MM.1S (cell line): ENCODE measurements at places on chromosomes 2 and 18.

DNA sequence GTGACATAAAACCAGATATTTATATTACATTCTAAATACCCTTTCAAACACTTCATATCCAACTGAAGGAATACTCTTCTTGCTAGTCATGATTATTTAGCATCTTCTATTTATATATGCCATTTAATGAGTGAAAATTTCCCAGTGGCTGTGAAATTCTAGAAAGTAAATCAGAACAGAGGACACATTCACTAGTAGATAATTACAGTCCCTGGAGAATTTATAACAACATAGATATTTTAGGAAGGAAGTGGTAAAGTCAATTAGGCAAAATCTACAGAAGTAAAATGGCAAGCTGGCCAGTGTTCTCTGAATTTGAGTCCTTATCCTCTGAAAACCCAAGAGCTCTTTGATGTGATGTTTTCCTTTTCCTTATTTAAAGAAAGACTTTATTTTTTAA lies 121.8 kb downstream of the PMAIP1 start:
- DNase-seq = no peak

- DNase-seq = no peak
Measured at GRCh38 chr2:239685556-239685955, 284.7 kb upstream of the HDAC4 start.

DNA sequence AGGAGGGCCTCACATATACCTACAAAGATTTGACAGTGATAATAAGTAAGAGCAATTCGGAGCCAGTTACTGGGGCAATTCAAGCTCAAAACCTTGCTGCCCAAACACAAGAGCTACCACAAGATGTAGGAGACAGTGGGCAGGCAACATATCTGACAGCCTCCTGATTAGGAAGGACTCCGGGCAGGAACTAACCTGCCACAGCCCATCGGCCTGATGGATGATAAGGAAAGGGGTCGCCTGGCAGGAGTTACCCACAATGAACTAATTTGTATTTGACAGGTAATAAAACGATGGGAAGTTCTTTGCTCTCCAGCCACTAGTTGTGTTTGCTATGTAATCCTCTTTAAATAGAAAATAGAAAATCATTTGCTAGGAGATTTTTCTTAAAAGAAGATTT lies 100.2 kb downstream of the ARHGAP15 start:
- DNase-seq = no peak

DNA sequence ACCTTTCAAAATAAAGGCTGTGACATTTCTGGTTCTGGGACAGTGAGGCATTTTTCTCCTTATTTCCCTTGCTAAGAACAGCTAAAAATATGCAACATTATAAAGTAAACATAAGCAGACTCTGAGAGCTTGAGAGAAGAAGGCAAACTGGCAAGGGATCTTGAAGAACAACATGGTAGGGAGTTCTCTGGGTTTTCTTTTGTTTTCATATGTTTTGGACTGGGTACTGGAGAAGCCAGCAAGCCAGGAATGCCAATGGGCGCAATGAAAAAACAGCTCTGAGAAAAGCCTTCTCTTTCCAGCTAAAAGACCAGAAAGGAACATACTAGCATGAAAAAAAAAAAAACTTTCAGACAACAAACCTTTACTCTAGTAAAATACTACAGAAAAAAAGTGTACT lies 351.4 kb upstream of the HS6ST1 start:
- DNase-seq = no peak

DNA sequence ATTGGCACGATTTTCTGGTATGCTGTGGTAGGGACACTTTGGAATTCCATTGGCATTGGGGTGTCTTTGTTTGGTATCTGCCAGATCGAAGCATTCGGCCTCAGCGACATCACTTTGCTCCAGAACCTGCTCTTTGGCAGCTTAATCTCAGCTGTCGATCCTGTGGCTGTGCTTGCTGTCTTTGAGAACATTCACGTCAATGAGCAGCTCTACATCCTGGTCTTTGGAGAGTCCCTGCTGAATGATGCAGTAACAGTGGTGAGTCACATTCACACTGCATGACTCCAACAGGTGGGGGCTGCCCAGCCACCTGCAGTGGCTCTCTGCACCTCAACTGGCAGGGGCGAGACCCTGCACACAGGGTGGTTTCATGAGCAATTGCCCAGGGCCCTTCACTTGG lies 38.4 kb downstream of the SLC9A2 start:
- no peak for DNase-seq

GRCh38 chr2:225074919-225075681 lies 32.8 kb upstream of the DOCK10 start:
- DNase-seq = no peak

DNA sequence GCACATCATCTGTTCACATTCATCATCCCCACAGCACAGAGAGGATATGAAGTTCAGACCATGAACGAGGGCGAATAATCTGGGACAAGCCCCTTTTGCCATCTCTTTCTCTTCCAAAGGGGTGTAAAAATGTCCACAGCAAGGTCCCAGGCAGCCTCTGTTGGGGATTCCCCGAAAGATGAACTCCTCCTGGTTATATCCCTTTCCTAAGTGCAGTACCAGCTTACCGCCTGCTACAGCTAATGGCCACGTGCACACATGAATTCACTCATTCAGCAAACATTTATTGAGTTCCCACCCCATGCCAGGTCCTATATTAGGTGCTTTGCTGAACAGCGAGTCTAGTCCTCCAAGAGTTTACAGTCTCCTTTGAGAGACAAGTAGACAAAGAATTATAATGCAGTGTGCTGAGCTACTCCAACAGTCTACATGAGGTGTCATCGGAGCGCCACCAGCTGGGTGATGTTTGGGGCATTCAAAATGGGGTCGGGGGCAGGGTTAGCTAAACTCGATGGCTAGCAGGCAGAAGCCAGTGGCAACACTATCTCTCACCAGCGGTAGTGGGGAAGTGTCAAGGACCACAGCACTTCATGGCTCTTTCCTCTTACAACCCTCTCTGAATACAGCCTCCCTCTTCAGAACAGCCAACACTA lies 228.9 kb downstream of the TMEM163 start:
- DNase-seq = no peak

- no peak for DNase-seq
Measured at GRCh38 chr2:82226441-82226840, 1921.9 kb upstream of the LRRTM1 start.

DNA sequence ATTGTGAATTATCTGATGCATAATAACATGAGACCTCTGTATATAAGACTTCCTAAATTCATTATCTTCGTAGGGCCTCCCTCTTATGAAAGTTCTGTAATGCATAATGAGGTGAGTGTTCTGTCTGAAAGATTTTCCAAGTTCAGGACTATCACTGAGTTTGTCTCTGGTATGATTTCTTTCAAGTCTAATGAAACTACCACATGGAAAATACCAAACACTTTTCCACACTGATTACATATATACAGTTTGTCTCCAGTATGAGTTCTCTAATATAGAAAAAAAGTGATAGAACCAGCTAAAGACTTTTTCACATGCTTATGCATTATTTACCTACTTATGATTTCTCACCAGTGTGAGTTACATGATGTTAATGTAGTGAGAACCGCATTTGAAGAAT lies 34.7 kb downstream of the CTNNA2 start:
- DNase-seq = no peak

DNA sequence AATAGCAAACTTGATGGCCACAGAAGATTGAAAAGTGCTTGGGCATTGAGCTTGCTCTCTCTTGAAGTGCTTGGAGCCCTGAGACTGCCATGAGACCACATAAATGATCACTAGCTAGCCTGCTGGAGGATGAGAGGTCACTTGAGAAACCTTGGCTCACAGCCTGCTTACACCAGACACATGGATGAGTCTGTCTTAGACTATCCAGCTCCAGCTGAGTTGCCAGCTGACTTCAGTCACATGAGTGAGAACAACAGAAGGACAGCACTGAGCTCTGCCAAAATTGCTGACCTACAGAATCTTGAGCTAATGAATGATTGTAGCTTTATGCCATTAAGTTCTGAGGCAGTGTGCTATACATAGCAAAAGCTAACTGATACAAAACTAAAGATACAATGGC lies 18.1 kb downstream of the NABP1 start:
- DNase-seq = peak; percentile 26

DNA sequence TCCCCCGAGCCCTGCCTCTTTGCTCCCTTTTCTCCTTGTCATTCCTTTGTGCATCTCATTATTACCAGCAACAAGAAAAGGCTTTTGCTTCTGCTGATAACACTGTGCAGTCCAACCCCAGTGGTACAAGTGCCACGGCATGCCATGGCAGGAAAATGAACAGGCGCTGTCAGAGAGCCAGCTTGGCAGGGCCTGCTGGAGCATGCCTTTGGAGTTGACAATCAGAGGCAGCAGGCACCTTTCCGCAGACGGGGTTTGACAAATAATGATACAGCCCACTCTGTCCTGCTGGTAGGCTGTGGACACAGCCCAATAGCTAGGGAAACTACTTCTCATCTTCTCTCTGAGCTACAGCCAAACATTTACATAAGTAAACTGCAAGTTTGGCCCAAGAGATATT lies 243.9 kb upstream of the LRRTM1 start:
- DNase-seq = no peak
